Neural crest cell (in vitro differentiated cells): ENCODE measurements at places on chromosomes 5 and 9.

- peaks cover 10% of the 10 kb centered on the region for H3K4me1 ChIP-seq
- no peak overlapping the region for H3K27ac ChIP-seq
- no peak for DNase-seq
Observed at GRCh38 chr9:131361202-131361833, 32.6 kb upstream of the PRRC2B start.

DNA sequence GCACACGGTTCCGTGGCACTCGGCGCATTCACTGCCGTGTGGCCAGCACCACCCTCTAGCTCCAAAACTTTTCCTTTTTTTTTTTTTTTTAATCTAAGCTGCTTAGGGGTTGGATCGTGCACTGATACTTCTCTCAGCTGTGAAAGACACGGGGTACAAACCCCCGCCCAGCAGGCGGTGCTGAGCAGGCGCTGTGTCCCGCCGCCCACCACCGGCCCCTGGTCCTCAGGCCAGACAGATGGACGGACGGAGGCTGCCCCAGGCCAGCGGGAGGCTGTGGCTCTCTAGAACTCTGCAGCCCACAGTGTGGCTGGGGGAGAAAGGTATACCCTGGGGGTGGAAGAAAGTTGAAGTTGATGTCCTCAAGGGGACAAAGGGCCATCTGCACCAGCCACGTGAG lies 6.2 kb downstream of the AGPAT2 start:
- H3K4me1 ChIP-seq: peaks cover 10% of the 10 kb centered on the region
- no peak overlapping the region for H3K4me3 ChIP-seq
- no peaks in the 10 kb centered on the region for H3K36me3 ChIP-seq
- H3K27ac ChIP-seq: no peak overlapping the region

- H3K4me3 ChIP-seq: no peak overlapping the region
- peaks cover 28% of the 10 kb centered on the region for H3K4me1 ChIP-seq
- H3K27me3 ChIP-seq: no peaks in the 10 kb centered on the region
- no peak for DNase-seq
Observed at GRCh38 chr5:16702964-16703363, 86.2 kb upstream of the RETREG1 start.

DNA sequence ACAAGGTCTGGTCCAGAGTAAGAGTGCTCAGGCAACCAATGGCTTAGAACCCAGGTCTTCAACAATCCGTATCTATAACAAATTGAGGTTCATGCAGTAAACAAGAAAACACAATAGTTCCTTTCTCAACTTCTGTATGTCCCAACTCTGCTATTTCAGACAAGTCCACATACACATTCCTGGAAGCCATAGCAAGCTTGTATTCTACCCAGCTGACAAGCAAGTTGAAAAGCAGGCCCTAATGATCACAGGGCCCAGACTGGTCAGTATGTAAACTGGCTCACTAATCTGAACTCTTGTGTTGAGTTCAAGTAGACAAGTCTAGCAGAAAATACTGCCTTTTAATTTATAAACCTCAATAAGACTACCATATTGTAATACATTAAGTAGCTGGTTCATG lies 26.9 kb downstream of the FNIP1 start:
- H3K4me1 ChIP-seq: no peaks in the 10 kb centered on the region
- no peak overlapping the region for H3K27ac ChIP-seq
- peaks cover 12% of the 10 kb centered on the region for H3K36me3 ChIP-seq
- DNase-seq: no peak
- no peaks in the 10 kb centered on the region for H3K27me3 ChIP-seq
- H3K4me3 ChIP-seq: no peak overlapping the region

GRCh38 chr5:59790376-59790775 lies 103.2 kb downstream of the PDE4D start:
- no peak for DNase-seq
- peaks cover 10% of the 10 kb centered on the region for H3K4me1 ChIP-seq
- no peak overlapping the region for H3K4me3 ChIP-seq
- no peaks in the 10 kb centered on the region for H3K27me3 ChIP-seq
- no peaks in the 10 kb centered on the region for H3K36me3 ChIP-seq

GRCh38 chr9:107280543-107280942 lies 2.5 kb upstream of the RAD23B start:
- H3K36me3 ChIP-seq: no peaks in the 10 kb centered on the region
- H3K27ac ChIP-seq: no peak overlapping the region
- DNase-seq: no peak
- peak overlapping the region; percentile 72 for H3K4me3 ChIP-seq
